ENCODE measurements at places on chromosomes 11 and 22.

DNA sequence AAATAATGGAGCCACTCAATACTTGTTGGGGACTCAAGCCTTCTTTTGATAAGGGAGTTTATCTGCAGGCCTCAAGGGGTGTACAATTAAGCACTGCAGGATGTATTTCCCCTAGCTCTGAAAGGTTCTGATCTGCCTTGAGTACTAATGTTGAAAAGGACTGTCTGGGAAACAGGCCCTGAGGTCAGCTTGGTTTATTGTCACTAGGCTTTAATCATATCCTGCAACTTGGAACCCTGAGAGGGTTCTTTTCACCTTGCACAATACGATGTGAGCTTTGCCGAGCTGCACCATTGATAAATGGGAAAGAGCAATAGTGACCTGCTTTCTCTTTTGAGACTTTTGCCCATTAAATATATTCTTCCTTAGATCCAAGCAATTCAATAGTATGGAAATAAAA is 31.6 kb upstream of the HORMAD2 start:
- no peak for DNase-seq

DNA sequence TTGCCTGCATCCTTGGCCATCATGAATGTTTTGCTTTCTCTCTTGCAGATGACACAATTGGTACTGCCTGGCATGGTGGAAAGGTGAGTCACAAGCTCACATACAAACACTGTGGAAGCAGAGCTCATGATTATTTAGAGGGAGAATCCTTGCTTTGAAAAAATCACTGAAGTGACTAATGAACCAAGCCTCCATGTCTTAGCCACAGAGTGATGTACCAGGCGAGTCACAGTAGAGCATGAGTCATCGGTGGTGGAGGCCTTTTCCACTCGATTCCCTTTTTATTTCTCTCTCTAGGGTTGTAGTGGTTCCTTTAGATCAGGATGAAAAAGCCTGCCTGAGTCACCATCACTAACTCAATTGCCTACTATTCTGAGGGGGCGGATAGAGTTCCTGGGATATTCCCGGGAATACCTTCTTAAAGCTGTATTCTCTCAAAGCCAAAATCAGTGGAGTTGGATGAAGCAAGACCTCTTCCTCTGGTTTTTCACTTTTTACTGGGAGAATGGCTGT is 49.6 kb upstream of the ALKBH3 start:
- no peak for DNase-seq

DNA sequence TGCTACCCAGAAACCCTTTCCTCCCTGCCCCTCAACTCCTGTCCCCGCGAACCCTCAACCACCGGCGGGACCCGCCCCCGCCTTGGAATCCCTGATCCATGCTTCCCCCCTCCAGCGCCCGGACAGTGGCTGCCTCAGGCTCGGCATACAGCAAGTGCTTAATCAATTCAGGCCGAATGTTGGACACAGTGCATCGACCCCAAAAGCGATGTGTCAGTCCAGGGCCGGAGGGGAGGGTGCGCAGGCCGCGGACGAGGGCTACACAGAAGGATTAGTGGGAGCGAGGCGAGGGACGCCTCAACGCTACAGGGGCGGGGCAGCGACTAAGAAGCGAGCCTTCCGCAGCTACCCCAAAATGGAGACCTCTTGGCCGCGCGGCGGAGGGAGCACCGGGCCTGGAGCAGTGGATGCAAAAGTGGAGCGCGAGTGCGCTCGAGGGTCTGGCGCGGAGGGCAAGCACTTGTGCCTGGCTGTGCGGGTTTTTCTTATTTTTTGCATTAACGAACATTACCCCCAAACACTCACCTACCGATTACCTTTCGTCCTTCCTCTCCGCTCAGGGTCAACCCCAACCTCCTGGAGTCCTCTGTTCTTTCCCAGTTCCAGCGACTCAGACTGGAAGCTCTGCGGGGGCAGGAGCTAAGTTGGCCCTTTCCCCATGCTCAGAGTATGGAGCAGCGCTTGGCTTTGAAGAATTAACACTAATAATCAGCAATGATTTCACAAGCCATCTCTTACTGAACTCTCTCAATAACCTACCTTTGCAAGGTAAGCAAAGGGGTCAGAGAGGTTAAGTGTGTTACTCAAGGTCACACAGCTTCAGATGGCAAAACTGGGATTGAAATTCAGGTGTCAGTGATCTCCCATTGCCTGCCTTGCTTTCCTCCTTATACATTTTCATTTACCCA is 30.0 kb upstream of the WNT11 start:
- peak; percentile 39 for DNase-seq

GRCh38 chr11:109374032-109374431 is 48.0 kb upstream of the C11orf87 start:
- no peak for DNase-seq

GRCh38 chr11:69311767-69312385 is 17.9 kb downstream of the MYEOV start:
- DNase-seq = no peak

GRCh38 chr11:64810891-64811272 is 531 bp upstream of the MEN1 start:
- DNase-seq = no peak

GRCh38 chr11:79512706-79513469 is 72.1 kb upstream of the TENM4 start:
- DNase-seq = no peak

- no peak for DNase-seq
Observed at GRCh38 chr22:30420347-30421125, 5.0 kb upstream of the MTFP1 start.

DNA sequence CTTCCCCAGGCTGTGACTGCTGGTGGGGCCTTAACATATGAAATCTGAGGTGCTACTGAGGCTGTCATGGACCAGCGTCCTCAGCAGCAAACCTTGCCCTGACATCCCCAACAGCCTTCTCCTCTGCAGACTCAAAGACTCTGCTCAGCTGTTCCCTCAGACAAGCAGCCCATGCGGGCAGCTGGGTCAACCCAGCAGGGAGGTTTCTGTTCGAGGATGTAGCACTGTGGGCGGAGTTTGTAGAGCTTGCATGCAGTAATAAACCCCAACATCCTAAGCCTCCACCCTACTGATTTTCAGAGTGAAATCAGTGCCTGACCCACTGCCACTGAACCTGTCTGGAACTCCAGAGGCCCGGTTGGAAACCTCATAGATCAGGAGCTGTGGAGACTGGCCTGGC is 88.8 kb upstream of the XKR3 start:
- DNase-seq = no peak

DNA sequence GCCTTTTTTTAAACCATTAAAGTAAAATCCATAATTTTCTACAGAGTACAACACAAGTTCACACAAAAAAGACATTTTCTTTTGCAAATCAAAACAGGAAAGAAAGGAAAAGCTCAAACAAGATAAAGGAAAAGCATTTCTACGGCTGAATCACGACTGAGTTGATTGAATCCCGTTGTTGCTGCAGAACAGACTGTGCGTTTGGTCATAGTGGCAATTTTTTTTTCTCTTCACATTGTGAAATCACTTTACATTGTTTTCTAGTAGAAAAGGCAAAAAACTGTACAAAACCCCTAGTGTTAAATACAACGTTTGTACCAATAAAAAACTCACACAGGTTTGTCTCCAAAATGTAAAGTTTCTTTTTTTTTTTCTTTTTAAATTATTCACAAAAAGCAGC is 17.3 kb upstream of the RAPSN start:
- no peak for DNase-seq

All from CD4-positive, alpha-beta T cell treated with Interleukin-15 for 1 hour (primary cell).